ENCODE measurements at places on chromosomes 4 and X.

DNA sequence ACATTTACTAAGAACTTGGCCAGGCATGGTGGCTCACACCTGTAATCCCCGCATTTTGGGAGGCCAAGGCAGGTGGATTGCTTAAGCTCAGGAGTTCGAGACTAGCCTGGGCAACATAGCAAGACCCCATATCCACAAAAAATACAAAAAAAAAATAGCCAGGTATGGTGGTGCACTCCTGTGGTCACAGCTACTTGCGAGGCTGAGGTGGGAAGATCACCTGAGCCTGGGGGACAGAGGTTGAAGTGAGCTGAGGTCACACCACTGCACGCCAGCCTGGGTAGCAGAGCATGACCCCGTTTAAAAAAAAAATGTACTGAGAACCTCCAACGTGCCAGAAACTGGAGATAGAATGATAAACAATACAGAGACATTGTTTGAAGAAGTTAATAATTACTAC, 8.0 kb downstream of the OPRPN start:
- no peak for DNase-seq

GRCh38 chr4:165668694-165669093, 204.3 kb upstream of the TLL1 start:
- DNase-seq, result no peak

GRCh38 chr4:140150636-140150885, 3.4 kb downstream of the MAML3 start:
- DNase-seq, result no peak

GRCh38 chr4:57243076-57243475, 132.9 kb upstream of the IGFBP7 start:
- no peak for DNase-seq

DNA sequence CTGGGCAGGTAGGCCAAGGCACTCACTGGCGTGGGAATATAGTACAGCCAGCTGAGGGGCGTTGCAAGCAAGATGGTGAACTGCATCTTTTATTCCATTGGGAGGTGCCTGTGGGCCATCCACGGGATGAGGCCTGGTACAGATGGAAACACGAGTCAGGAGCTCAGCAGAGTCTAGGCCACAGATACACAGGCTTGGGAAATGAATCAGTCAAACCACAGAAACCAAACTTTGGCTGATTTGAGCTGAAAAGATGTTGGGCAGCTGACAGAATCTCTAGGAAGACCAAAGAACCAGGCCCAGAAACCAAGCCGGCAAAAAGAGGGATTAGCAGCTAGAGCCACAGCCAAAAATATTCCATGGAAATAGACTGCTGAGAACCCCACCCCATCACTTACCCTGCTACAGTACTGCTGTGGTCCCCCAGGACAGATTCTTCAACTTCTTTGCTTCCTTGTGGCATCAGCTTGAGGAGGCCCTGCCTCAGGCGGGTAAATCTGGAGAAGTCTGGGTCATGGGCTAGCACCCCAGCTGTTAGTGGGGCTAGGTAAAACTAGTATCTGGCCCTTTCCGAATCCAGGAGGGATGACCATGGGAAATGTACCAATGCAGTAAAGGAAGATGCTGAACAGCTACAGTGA, 75.4 kb downstream of the TMEM131L start:
- no peak for DNase-seq

DNA sequence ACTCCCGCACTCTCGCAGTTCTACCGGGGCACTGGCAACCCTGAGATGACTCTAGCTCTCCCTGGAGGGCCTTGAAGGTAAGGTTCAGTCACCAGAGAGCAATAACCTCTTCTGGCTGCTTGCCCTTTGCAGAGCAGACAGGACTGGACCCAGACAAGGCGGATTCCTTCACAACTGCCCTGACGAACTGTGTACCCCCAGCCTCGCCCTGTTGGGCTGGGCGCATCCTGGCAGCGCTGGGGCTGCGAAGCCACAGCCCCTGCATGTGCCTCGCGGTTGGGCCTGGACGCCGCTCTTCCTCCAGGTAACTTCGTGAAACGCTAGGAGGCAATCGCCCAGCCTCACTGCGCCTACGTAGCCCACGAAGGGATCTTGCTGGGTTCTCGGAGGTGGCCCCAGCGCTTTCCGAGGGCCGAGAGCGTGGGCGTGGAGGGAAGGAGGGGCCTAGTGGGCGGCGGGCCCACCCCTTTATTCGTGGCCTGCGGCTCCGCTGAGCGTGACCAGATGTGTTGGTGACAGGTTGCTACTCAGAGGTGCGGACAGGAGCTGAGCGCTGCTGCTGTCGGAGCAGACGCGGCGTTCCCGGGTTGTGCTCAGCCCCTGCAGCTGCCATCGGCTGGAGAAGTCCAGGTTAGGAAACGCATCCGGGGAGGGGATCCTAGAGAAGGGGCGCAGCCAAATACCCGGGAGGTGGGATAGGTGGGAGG, 1.9 kb upstream of the MAMLD1 start:
- DNase-seq, result no peak

DNA sequence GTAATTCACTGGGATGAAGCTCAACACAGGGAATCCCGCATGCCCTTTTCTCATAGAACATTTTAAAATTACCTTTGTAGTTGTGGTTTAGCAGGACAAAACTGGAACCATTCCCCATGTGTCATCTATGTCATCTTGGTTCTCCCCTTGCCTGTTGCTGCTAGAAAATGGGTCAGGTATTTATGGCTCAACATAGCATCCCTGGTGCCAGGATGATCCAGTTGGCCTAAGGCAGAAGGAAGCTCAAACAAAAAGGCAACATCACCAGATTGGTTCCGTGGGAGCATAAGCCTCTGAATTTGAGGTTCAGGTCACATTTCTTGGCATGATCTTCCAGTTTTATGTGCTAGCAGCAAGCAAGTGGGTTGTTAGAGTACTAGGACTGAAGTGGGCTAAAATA, 552.6 kb upstream of the BOD1L1 start:
- DNase-seq, result no peak

GRCh38 chr4:114857831-114858230, 255.6 kb downstream of the NDST4 start:
- DNase-seq, result no peak

DNA sequence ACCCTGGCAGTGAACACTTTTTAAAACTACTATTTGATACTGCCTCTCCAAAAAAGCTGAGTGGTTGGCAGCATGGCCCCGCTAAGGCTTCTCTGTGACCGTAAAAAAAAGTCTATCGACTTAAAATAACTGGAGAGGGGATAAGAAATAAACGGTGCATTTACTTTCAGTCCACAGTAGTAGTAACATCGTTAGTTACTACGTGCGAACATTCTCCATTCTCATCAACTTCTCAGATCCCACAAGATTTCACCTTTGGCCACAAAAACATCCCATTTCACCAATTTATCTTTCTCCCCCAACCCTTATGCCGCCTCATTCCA, 524 bp upstream of the EXOSC9 start:
- no peak for DNase-seq

- no peak for DNase-seq
Measured at GRCh38 chr4:150495550-150495949, 86.4 kb upstream of the MAB21L2 start.
